ENCODE measurements at places on chromosomes 5 and 9.
A peak's percentile ranks its signal among the peaks of the same experiment; 100 is the strongest.

- no peak for DNase-seq
Observed at GRCh38 chr9:99130069-99130468, 25.2 kb downstream of the TGFBR1 start.

DNA sequence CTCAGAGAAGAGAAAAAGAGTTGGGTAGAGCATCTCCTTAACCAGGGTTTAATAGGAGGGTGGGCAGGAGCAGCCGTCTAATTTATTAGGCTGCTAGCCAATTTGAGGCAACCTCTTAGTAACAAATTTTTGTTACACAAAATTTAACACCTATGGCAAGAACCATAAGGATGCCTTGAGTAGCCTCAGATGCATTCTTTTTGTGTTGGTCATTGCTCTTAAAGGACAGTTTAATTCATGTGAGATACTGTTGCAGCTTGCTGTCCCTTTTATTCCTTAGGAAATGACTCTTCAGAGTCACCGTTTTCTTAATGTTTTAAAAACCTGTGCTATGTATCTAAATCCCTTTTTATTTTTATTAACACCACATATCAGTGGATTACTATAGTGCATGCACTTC, 255.1 kb downstream of the MAST4 start:
- no peak for DNase-seq

DNA sequence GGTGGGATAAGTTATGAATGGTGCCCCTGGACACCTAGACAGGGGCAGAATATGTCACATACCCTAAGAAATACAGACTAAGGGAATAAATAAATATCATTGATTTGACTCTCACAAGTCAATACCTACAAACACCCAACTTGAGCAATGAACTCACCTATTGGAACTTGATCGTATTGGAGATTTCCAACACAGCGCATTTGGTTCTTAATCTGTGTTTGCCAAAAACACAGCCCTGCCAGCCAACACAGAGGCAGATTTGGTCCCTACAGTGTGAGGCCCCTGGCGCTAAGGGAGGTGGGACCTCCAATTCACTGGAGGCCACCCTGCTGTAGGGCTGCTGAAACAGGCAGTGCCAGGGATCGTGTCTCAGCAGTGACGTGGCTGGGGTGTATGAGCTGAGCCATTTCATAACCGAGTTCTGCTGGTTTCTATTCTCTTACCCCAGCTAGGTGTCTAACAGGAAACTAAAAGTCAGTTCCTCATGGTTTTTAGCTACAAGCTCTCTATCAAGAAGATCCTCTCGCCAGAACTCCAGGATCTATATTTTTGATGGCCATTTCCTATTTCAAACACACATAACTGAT, 84.5 kb downstream of the SLC1A1 start:
- no peak for DNase-seq

DNA sequence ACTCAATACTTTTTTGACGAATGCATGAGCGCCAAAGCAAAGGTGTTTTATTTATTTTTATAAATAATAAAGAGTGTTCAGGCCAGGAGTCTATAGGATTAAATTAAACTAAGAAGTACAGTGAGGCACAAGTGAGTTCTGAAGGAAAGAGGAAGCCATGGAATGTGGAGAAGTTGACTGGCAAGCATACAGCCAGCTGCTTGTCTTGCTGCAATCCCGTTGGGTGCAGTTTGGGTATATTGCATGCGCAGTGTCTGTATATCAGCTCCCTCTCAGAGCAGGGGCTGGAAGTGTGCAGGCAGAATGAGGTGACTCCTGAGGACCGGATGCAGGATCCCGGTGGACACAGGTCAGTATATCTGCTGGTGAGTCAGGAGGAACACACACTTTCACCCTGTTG, 315.6 kb downstream of the ZSWIM6 start:
- no peak for DNase-seq

GRCh38 chr5:87412630-87413342, at the start of gene CCNH:
Gene CCNH (minus strand): TSS chr5:87412930. CDS start chr5:87412794, 136 bp downstream.
- DNase-seq = peak; percentile 93

- DNase-seq = no peak
Observed at GRCh38 chr9:91163773-91164471, 197.8 kb downstream of the AUH start.

- DNase-seq = no peak
Observed at GRCh38 chr5:43190755-43191603, 1.0 kb upstream of the NIM1K start.
